ENCODE measurements at places on chromosomes 12 and 14. TPM values are rescaled to one million over a fixed set of nuclear protein-coding genes. Genes with fewer than 3 reads are reported as not detected.

SLC7A7 gene
- total RNA-seq = 18.6 TPM

CCDC196 gene
- total RNA-seq = not detected

TEX52 gene
- total RNA-seq = not detected

KRT8 gene
- 8.8 TPM for total RNA-seq

GLI1 gene
- 0.07 TPM for total RNA-seq

SERPINA1 gene
- total RNA-seq = not detected

NPFF gene
- not detected for total RNA-seq

CHGA gene
- total RNA-seq = not detected

PTCSC3 gene
- total RNA-seq = not detected

CD4 gene
- total RNA-seq = 0.07 TPM

FITM1 gene
- total RNA-seq = not detected

LRRIQ1 gene
- total RNA-seq = 0.28 TPM

MEG3 gene
- total RNA-seq = 0.86 TPM

OR2AP1 gene
- total RNA-seq = not detected

AQP6 gene
- total RNA-seq = not detected

CACNA2D4 gene
- 0.18 TPM for total RNA-seq

NXPH4 gene
- 0.13 TPM for total RNA-seq

LRP1-AS gene
- total RNA-seq = not detected

MIPOL1 gene
- total RNA-seq = 23.7 TPM

PIK3C2G gene
- total RNA-seq = not detected

CACNA1C gene
- not detected for total RNA-seq

TBC1D30 gene
- 19.9 TPM for total RNA-seq

COL2A1 gene
- not detected for total RNA-seq

KLRD1 gene
- 0.20 TPM for total RNA-seq

CLEC7A gene
- total RNA-seq = 0.07 TPM

ARHGAP9 gene
- total RNA-seq = under 0.01 TPM

B4GALNT1 gene
- 0.35 TPM for total RNA-seq

PCNX1 gene
- total RNA-seq = 27.9 TPM

CMA1 gene
- total RNA-seq = not detected

OASL gene
- 0.46 TPM for total RNA-seq

SOX5 gene
- 0.42 TPM for total RNA-seq

NGB gene
- not detected for total RNA-seq

RNASE1 gene
- total RNA-seq = 75.5 TPM

CLEC2A gene
- total RNA-seq = not detected

LRTM2 gene
- not detected for total RNA-seq

CEBPE gene
- not detected for total RNA-seq

PRH2 gene
- not detected for total RNA-seq

CPM gene
- not detected for total RNA-seq

CDCA3 gene
- total RNA-seq = 11.0 TPM

RNU4-1 gene
- total RNA-seq = not detected

CCDC175 gene
- not detected for total RNA-seq

DYNLL1 gene
- total RNA-seq = 335 TPM
